Activated naive CD8-positive, alpha-beta T cell treated with anti-CD3 and anti-CD28 coated beads for 36 hours (primary cell): ENCODE measurements at places on chromosomes 11 and 22. TPM values are rescaled to one million over a fixed set of nuclear protein-coding genes. Genes with fewer than 3 reads are reported as not detected.

Gene APBB1
- 32.3 TPM for total RNA-seq

Gene OR8B12
- total RNA-seq = not detected

Gene ART1
- not detected for total RNA-seq

Gene SHISA8
- total RNA-seq = 0.56 TPM

Gene EXPH5
- 2.5 TPM for total RNA-seq

Gene OR51B4
- total RNA-seq = not detected

Gene C11orf24
- 44.6 TPM for total RNA-seq

Gene DGAT2
- total RNA-seq = 1.9 TPM

Gene ADM2
- 6.7 TPM for total RNA-seq

Gene HEPN1
- total RNA-seq = not detected

Gene MS4A6A
- not detected for total RNA-seq

Gene JAM3
- total RNA-seq = 18.3 TPM

Gene UPB1
- total RNA-seq = not detected
